ENCODE measurements at places on chromosomes 2 and 18. TPM values are rescaled to one million over a fixed set of nuclear protein-coding genes. Genes with fewer than 3 reads are reported as not detected.

The POTEE gene
- 0.35 TPM for total RNA-seq

- peak; percentile 24 for DNase-seq
- H3K4me1 ChIP-seq: no peaks in the 10 kb centered on the region
- no peaks in the 10 kb centered on the region for H3K36me3 ChIP-seq
- H3K27ac ChIP-seq: no peak overlapping the region
- no peak overlapping the region for H3K4me3 ChIP-seq
- no peaks in the 10 kb centered on the region for H3K27me3 ChIP-seq
Observed at GRCh38 chr18:79540904-79541282, 138.7 kb upstream of the CTDP1 start.

- no peak overlapping the region for H3K27ac ChIP-seq
- peaks cover 13% of the 10 kb centered on the region for H3K4me1 ChIP-seq
- peak overlapping the region; percentile 24 for H3K4me3 ChIP-seq
- H3K36me3 ChIP-seq: no peaks in the 10 kb centered on the region
Observed at GRCh38 chr2:170265321-170265720, 87.4 kb downstream of the MYO3B start.

DNA sequence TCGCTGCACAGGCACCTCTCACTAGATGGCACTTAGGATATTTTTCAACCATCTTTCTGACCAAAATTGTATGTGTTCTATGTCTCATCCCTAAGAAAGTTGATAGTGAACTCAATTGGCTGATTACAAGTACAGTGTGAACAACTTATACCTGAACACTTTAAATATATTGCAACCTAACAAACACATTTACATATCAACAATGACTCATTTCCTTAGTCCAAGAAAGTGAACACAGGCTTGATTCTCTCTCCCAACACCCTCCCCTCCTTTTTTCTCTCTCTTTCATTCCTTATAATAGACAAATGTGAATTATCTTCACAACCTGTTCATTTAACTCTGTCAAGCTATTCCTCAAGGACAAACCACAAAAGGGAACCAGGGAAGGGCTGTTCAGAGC lies 192.0 kb downstream of the SLC8A1 start:
- H3K4me3 ChIP-seq: no peak overlapping the region
- no peak for DNase-seq
- no peak overlapping the region for H3K27ac ChIP-seq
- H3K27me3 ChIP-seq: no peaks in the 10 kb centered on the region
- no peaks in the 10 kb centered on the region for H3K36me3 ChIP-seq

DNA sequence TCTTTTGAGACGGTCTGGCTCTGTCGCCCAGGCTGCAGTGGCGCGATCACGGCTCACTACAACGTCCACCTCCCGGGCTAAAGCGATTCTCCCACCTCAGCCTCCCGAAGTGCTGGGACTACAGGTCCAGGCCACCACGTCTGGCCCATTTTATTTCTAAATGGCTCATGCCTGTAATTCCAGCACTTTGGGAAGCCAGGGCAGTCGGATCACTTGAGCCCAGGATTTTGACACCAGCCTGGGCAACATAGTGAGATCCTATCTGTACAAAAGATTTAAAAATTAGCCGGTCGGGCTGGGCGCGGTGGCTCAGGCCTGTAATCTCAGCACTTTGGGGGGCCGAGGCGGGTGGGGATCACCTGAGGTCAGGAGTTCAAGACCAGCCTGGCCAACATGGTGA lies 26.4 kb upstream of the EFHD1 start:
- no peaks in the 10 kb centered on the region for H3K27me3 ChIP-seq
- no peak for DNase-seq
- H3K4me3 ChIP-seq: no peak overlapping the region
- H3K27ac ChIP-seq: no peak overlapping the region
- no peaks in the 10 kb centered on the region for H3K36me3 ChIP-seq

All from endodermal cell (in vitro differentiated cells).